ENCODE measurements at places on chromosomes 6 and 20.

GRCh38 chr6:43013097-43013842 lies 476 bp downstream of the MEA1 start:
- DNase-seq = no peak

GRCh38 chr6:31546339-31546957 lies at the start of gene ATP6V1G2:
ATP6V1G2 (minus strand) TSS chr6:31546608; CDS start chr6:31546559, 49 bp downstream.
- peak; percentile 94 for DNase-seq

DNA sequence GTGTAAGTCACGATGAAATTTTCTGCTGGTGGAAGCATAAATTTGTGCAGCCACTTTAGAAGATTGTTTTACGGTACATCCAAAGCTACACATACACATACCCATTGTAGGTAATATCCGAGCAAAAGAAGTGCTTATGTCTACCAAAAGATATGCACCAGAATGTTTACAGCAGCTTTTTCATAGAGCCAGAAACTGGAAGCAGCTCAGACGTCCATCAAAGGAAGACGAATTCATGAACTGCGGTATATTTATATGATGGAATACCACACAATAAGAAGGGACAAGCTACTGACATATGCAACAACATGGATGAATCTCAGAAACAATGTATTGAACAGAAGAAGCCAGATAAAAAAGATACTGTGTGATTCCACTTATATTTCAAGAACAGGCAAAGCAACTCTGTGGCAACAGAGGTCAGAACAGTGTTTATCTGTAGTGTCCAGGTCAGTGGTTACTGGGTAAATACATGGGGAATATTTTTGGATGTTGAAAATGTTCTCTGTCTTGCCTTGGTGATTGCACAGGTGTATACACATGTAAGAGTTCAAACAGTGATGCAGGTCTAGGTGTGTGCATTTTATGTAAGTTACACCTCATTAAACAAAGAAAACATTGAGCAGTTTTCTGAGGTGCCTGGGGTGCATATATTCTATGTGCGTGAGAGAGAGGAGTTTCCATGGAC lies 51.9 kb upstream of the EXOC2 start:
- DNase-seq = no peak

DNA sequence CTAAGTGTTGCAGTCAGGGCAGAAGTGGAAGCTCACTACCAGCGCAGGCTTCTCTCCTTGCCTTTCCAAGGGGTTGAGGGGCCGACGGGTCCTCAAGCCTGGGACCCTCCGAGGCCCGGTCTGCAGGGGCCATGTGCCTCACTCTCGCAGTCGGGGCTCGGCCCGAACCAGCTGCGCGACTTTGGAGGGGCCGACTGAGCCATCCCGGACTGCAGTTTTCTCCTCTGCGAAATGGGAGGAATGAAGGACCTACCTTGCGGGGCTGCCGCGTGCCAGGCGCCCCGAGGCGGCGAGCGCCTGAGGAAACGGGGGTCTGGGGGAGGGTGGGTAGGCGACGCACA lies 5.6 kb downstream of the LZTS3 start:
- DNase-seq = no peak

GRCh38 chr6:106244931-106245330 lies 80.6 kb downstream of the ATG5 start:
- peak; percentile 63 for DNase-seq

DNA sequence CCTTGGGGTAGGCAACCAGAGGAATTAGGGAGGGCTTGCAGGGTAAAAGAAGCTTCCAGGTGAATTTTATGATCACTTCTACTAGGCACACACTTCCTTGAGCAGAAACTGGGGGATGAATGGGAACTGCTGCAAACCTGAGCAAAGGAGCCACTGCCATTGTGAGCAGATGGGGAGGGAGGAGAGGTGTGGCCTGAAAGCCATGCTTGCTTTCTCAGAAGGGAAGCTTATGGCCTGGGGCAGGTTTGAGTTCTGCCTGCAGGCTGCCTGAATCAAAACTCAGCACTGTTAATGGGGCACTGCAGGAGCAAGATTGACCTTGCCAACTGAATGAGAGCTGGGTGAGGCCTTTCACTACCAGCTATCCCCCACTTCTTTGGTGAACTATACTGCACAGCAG lies 328.1 kb downstream of the NKAIN2 start:
- DNase-seq = no peak

DNA sequence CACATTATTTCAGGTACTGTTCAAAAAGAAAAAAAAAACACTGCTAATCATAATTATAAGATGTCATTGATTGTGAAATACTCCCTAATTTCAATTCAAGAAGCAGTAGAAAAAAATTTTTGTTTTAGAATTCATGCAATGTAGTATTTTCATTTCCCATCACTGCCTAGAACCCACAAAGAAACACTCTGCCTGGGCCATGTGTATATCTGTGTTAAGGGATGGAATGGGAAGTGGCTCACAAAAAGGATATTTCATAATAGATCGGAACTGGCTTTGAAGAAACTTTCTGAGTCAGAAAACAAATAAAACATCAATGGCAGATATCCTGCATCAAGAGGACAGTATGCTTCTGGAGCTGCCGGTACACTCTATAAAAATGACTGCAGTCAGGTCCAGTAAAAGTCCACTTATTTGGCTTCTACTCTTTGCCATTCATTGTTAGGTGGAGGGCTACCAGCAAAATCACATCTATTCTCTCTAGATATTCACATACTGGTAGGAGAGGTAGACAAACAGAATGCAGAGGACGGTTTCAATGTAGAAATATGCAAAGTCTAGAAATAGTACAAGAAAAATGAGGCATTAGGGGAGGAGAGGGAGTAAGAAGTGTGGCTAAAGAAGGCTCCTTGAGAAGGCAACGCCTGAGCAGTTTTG lies 135.0 kb upstream of the TNFAIP3 start:
- no peak for DNase-seq

DNA sequence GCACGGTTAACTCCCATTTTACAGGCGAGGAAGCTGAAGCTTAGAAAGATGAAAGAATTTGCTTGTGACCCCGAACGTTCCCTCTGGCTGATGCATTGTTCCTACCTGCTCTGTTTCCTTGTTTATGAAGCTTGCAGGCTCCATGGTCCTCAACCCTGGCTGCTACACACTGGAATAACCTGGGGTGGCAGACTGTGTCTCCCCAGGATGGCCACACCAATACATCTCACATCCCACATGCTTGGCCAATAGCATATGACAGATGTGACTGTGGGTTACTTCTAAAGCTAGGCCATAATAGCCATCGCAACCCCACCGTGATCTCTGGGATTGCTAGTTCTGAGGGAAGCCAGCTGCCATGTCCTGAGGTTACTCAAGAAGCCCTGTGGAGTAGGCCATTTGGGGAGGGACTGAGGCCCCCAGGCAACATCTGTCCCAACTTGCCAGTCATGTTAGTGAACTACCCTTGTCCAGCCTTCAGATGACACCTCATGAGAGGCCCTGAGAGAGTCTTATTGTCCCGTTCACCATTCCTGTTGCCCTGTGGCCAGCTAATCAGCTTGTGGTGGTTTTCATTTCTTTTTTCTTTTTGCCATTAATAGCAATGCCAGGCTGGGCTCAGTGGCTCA lies 6.7 kb upstream of the FAM110A start:
- DNase-seq = no peak

GRCh38 chr6:112038268-112038667 lies 15.6 kb upstream of the CCN6 start:
- no peak for DNase-seq

DNA sequence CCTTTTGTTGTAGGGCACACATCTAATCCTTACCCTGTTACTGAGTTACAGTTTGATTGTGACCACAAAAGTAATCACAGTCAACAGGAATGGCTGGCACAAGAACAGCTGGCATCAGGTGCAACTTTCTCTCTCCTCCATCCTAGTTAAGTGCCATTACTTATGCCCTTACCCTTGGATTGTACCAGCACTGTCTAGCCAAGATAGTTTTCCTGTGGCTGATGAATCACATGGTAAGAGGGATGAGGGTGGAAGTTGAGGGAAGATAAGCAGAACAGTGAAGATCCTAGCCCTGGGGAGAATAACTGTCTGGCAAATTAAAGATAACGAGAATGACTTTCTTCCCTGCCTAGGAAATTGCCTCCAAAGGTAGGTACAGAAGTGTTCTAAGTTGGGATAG lies 42.0 kb downstream of the RNF217 start:
- DNase-seq = no peak

DNA sequence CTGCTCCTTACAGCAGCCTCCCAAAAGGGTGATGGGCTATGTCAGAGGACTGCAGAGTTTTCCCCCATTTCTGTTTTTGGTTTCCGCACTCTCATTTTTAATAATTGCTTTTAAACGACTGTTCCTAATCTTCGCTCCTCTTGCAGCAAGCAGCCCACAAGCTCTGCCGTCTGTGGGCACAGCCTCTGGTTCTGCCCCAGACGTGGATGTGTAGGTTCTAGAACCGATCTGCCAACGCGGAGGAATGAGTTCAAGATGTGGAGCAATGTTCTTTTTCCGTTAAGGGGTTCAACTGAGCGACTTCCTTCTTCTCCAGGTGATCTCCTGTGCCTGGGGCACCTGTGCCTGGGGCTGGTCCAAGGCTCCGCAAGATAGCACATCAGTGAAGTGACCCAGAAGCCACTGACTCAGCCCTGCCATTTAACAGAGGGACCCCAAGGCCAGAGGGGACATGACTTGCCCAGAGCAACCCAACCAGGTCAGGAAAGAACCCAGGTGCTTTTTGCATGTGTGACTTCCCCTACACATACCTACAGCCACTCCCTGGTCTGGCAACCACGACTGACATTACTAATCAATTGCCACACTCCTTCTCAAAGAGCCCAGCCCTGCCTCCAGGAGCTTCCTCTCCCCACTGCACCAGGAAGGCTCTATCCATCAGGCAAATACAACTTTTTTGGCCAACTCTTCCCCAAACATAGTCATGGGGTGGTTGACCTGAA lies 22.7 kb downstream of the PMEPA1 start:
- no peak for DNase-seq

DNA sequence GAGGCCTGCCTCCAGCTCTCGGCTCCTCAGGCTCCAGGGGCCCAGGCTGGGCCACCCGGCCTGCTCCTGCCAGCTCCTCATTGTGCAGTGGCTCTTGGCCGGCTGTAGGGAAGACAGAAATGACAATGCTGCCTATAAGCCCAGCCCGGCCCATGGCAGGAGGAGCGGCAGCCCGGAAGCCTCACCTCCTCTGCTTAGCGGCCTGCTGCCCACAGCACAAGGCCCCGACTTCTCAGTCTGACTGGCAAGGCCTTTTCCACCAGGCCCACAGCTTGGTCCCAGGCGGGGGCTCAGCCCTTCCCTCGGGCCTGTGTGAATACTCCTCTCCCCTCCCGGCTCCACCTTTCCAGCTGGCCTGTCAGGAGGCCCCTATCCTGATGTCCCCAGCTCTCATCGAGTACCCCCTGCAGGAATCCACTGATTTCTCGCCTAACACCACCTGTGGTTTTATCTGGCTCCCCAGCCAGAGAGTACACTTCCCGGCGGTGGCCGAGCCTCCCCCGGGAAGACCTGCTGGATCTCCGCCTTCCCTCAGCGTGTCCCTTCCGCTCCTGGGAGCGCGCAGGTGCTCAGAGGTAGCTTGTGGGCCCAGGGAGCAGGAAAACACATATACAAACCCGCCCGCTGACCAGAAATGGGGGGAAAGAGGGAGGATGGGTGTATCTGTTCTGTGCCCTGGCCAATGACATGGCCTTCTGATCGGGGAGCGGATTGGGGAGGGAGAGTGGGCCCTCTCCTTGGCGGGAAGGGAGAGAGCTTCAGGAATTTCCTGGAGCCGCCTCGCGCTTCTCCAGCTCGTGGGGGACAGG lies 963 bp downstream of the DDRGK1 start:
- DNase-seq = peak; percentile 52

- no peak for DNase-seq
These were observed 643.6 kb upstream of the CHD6 start for GRCh38 chr20:42261766-42262270.

- no peak for DNase-seq
These were observed 125.9 kb downstream of the OGFRL1 start for GRCh38 chr6:71414486-71414885.

- no peak for DNase-seq
These were observed 120.2 kb upstream of the MARCKS start for GRCh38 chr6:113736978-113737377.

DNA sequence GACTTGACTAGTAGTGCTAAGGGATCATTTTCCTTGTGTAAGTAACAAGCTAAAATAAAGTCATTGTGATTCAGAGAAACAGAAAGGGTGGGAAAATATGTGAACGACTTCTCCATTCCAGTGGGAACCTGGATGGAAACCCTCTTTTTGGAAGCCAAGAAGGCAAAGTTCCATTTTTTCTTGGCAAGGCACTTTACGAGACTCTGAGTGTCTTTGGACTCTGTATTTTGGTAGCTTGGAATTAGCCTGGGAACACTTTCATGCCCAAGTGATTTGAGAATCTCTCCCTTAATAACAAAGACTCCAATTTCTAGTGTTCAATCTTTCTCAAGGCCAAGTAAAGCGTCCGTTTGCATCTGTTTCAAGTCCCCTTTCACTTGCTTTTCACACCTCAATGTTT lies 100.5 kb upstream of the SASH1 start:
- no peak for DNase-seq

DNA sequence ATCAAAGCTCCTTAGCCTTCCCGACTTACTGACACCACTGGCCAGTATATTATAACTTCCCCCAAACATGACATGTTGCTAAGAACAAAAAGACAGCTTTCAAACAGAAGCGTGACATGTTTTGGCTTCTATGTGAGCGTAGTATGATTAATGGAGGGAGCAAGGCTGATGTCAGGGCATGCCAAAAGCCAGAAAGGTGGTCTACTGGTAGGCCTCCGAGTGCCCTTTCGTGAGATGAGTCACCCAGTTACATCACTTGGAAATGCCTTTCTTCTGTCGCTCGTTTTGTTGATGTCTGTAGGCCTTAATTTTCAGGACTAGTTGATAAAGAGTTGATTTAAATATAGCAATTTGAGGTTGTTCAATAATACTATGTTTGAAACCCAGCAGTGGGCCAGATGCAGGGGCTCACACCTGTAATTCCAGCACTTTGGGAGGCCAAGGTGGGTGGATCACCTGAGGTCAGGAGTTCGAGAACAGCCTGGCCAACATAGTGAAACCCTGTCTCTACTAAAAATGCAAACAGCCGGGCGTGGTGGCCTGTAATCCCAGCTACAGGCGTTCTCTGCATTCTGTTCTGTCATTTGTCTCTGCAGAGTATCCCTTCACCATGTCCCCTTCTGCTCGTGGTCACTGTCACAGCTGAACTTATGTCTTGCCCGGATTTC lies 53.3 kb downstream of the CNKSR3 start:
- no peak for DNase-seq

GRCh38 chr6:149032599-149033405 lies 284.7 kb upstream of the TAB2 start:
- DNase-seq = peak; percentile 94

DNA sequence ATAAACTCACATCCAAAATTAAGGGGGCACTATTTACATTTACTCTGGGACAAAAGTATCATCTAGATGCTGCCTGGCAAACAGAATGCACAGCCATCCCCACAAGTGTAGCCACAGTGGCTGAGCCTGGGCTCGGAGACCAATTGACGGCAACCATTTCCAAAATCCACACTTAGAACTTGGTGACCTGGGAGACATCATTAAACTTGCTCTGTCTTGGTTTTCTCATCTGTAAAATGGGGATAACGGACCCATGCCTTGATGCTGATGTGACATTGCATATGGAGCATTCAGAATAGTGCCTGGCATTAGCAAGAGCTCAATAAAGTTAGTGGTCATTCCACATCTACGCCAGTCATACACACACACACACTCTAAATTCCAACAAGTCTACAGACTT lies 140.0 kb upstream of the NUP153 start:
- DNase-seq = no peak

- DNase-seq = no peak
These were observed 422.5 kb upstream of the RGS17 start for GRCh38 chr6:153553627-153554026.

GRCh38 chr20:47735412-47736400 lies 49.6 kb downstream of the SULF2 start:
- DNase-seq = no peak

- DNase-seq = no peak
These were observed 916 bp upstream of the PPP1R11 start for GRCh38 chr6:30066082-30066481.

All from activated CD4-positive, alpha-beta T cell treated with anti-CD3 and anti-CD28 coated beads, Interleukin-2, Interleukin-4, amounts not matched to agents 100 ng/mL and 50 ng/mL, durations not matched to agents 16 hours and 8 hours (primary cell).